ENCODE measurements at places on chromosomes 4 and X. TPM values are rescaled to one million over a fixed set of nuclear protein-coding genes. Genes with fewer than 3 reads are reported as not detected.

The SMPX gene
- not detected for total RNA-seq

The CXorf65 gene
- total RNA-seq: not detected

The NKX6-1 gene
- 1.2 TPM for total RNA-seq

The CLDN34 gene
- not detected for total RNA-seq

DNA sequence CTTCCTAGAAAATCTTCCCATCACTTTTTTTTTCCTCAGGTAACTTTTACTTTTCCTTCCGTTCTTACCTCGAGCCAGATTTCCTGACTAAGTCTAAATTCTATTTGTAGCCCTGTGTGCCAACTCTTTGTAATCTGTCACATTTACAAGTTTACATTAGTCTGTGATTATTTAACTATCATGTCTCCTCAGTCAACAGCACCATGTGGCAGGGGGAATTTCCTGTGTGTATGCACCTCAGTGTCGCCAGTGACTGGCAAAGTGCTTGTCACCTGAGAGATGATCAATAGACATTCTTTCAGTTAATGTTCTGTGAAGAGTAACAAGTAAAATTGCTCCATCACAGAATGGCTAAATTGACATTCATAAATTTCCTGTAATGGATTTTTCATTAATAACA, 468.5 kb downstream of the PDGFC start:
- no peaks in the 10 kb centered on the region for H3K36me3 ChIP-seq
- peaks cover 5% of the 10 kb centered on the region for H3K4me1 ChIP-seq
- H3K4me3 ChIP-seq: no peak overlapping the region
- no peaks in the 10 kb centered on the region for H3K27me3 ChIP-seq
- DNase-seq: no peak
- no peak overlapping the region for H3K27ac ChIP-seq

- no peaks in the 10 kb centered on the region for H3K27me3 ChIP-seq
- H3K27ac ChIP-seq: no peak overlapping the region
- H3K36me3 ChIP-seq: no peaks in the 10 kb centered on the region
- no peak overlapping the region for H3K4me3 ChIP-seq
- peaks cover 12% of the 10 kb centered on the region for H3K4me1 ChIP-seq
These were observed 35.0 kb upstream of the MAML3 start for GRCh38 chr4:140188975-140189374.

GRCh38 chrX:115251458-115252233, 17.8 kb upstream of the LRCH2 start:
- H3K4me3 ChIP-seq: no peak overlapping the region
- no peak overlapping the region for H3K27ac ChIP-seq
- no peaks in the 10 kb centered on the region for H3K36me3 ChIP-seq
- H3K4me1 ChIP-seq: no peaks in the 10 kb centered on the region
- DNase-seq: no peak

DNA sequence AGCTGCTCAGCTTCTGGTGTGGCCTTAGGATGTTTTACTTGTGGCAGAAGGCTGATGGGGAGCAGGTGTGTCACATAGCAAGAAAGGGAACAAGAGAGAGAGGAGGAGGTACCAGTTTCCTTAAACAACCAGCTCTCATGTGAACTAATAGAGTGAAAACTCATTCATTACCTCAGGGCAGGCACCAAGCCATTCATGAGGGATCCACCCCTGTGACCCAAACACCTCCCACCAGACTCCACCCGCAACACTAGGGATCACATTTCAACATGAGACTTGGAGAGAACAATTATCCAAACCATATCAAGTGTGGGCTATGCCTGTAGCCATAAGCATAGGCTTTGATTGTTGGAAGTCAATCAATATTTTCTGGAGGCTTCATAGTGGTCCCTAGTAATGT, 56.0 kb downstream of the GSX2 start:
- H3K4me3 ChIP-seq: no peak overlapping the region
- H3K36me3 ChIP-seq: no peaks in the 10 kb centered on the region
- no peak for DNase-seq
- no peaks in the 10 kb centered on the region for H3K27me3 ChIP-seq

GRCh38 chr4:55830716-55831115, 11.1 kb downstream of the EXOC1L start:
- no peak overlapping the region for H3K4me3 ChIP-seq
- no peaks in the 10 kb centered on the region for H3K36me3 ChIP-seq
- no peak for DNase-seq

GRCh38 chrX:26376037-26376708, 160.2 kb downstream of the MAGEB5 start:
- H3K4me3 ChIP-seq: no peak overlapping the region
- H3K36me3 ChIP-seq: no peaks in the 10 kb centered on the region
- no peak for DNase-seq
- no peaks in the 10 kb centered on the region for H3K27me3 ChIP-seq

DNA sequence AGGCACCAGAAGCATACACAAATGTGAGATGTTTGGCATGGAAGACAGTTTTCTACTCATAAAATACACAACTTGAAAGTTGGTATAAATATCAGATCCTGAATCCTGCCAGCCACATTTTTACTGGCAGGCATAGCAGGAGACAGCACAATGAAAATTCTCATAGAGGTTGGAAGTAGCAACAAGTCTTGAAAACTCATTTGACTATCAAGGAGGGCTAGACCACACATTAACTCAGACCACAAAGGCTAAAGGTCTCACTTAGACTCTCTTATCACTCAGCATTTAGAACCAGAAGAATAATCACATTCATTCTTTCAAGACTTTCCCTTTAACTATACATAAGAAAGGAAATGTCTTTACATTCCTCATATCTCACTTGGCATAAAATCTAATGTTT, 56.5 kb downstream of the SORBS2 start:
- H3K27me3 ChIP-seq: no peaks in the 10 kb centered on the region
- no peak overlapping the region for H3K4me3 ChIP-seq
- no peak overlapping the region for H3K27ac ChIP-seq
- no peaks in the 10 kb centered on the region for H3K36me3 ChIP-seq
- no peaks in the 10 kb centered on the region for H3K4me1 ChIP-seq

- H3K4me1 ChIP-seq: no peaks in the 10 kb centered on the region
- no peak overlapping the region for H3K27ac ChIP-seq
- no peak for DNase-seq
These were observed 72.5 kb upstream of the EMCN start for GRCh38 chr4:100590325-100590724.
